CD4-positive, alpha-beta T cell treated with Interleukin-4 for 1 hour (primary cell): ENCODE measurements at places on chromosomes 11 and 22.

DNA sequence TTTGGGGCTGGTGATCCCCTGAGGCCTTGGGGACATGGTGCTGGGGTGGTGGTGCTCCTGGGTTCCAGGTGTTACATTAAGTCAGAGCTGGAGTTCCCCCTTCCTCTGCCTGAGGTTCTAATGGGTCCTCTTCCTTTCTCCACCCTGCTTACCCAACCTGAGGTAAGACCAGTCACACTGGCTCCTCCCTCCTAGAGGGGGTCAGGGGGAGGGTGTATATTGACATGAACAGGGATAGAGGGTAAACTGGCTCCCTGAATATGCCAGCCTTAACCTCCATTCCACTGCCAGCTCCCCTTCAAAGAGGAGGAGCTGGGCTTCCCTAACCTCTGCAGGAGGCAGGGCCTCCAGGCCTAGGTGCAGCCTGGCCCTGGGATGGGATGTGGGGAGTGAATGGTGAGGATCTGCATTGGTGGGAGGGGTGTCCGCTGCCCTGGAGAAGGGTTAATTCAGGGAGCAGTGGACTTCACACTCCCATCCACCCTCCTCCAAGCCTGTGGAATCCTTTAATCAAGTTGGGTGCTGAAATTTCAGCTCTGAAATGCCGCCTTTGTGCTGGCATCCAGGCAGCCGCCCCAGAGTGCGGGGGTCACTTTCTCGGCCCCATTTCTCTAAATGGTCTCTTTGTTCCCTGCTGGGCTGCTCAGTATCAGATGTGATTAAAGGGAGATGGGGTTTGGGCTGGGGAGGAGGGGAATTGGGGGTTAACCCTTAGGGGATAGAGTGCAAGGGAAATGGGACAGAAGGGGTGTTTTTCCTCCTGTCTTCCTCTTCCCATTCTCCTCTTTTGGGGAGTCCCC, 15.2 kb downstream of the POLR2F start:
- no peak for DNase-seq

GRCh38 chr11:36500315-36500721, 9.8 kb downstream of the TRAF6 start:
- no peak for DNase-seq

DNA sequence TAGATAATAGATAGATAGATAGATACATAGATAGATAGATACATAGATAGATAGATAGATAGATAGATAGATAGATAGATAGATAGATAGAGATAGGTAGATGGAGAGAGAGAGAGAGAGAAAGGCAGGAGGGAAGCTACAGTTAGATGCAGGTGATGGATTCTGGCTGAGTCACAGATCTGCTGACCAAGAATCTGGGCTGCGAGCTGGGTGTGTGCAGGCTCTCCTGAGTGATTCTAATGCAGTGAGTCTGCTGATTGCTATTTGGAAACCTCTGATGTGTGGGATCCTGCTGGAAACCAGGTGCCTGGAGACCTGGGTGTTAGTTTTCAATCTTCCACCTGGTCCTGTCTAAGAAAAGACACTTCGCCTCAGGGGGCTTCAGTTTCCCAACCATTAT, 1441.8 kb downstream of the TBC1D22A start:
- no peak for DNase-seq

DNA sequence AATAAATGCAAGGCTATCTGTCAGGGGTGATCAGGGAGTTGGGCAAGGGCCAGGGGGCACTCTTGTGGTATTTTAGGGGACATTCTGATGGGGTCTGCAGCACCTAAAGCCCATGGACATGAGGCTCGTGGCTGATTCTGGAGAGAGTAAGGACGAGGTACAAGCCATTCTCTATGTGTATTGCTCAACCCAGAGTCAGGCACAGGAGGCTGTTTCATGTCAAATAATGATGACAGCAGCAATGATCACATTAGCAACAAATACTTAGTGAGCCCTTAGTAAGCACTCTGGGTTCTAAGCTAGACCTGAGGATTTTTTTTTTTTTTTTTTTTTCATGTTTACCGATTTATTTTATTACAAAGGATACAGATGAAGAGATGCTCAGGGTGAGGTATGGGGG, 83.5 kb upstream of the THY1 start:
- no peak for DNase-seq

DNA sequence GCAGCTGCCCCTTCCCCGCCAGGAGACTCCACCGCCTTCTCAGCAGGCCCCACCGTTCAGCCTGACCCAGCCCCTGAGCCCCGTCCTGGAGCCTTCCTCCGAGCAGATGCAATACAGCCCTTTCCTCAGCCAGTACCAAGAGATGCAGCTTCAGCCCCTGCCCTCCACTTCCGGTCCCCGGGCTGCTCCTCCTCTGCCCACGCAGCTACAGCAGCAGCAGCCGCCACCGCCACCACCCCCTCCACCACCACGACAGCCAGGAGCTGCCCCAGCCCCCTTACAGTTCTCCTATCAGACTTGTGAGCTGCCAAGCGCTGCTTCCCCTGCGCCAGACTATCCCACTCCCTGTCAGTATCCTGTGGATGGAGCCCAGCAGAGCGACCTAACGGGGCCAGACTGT, 42.6 kb downstream of the PPP2R1B start:
- no peak for DNase-seq

DNA sequence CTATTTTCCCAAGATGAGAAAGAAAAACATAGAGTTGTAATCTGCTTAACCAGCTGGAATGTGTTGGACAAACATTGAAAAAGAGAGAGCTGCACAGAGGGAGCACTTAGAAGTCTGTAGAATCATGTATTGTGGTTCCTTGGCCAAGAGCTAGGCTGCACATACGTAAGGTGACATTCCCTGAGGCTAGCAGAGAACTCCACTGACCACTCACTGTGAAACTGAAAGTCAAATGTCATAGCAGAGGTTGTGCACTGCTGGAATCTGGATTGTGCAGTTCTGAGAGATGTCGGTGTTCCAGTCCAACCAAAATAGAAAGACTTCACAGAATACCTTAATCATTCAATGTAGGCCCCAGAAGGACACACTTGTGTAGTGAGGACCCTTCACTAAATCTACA, 772.8 kb upstream of the RAG2 start:
- no peak for DNase-seq

- DNase-seq: no peak
Measured at GRCh38 chr11:19675397-19675796, 37.2 kb upstream of the NAV2 start.

- no peak for DNase-seq
Measured at GRCh38 chr11:12841946-12842630, 167.0 kb upstream of the RASSF10 start.

GRCh38 chr11:84963240-84963639, 663.9 kb downstream of the DLG2 start:
- no peak for DNase-seq

DNA sequence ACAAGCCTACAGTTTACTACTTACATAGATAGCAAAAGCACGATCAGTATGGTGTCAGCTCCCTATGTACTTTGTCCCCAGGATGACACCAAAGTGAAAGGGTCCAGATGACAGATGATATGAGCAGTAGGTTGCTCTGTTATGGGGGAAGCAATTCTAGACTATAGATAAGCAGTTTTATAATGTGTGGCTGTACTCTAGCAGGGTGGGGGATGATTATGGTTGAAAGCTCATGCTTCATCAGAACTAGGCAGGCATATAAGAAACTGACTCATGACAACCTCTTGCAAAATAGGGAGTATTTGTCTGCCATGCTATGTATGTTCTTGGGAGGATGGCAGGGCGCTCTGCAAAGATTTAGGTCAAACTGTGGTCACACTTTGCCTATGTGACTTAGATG, 158.2 kb upstream of the ZBED5 start:
- no peak for DNase-seq

DNA sequence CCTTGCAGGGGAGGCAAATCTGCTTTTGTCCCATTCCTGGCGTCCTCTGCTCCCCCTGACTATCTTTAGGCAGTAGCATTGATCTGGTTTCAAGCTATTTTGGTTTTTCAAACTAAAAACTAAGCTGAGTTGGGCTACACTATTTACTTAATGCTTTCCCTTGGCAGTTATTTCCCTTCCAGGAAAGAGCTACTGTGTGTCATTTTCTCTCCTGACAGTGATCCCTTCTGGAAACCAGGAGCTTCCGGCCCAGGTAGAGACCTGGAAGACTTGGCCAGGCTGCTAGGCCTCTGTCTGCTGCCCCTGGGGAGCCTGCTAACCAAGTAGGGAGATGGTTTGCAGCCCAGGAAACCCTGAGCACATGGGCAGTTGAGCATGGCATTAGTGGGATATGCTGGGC, 35.0 kb downstream of the NAV2 start:
- no peak for DNase-seq

DNA sequence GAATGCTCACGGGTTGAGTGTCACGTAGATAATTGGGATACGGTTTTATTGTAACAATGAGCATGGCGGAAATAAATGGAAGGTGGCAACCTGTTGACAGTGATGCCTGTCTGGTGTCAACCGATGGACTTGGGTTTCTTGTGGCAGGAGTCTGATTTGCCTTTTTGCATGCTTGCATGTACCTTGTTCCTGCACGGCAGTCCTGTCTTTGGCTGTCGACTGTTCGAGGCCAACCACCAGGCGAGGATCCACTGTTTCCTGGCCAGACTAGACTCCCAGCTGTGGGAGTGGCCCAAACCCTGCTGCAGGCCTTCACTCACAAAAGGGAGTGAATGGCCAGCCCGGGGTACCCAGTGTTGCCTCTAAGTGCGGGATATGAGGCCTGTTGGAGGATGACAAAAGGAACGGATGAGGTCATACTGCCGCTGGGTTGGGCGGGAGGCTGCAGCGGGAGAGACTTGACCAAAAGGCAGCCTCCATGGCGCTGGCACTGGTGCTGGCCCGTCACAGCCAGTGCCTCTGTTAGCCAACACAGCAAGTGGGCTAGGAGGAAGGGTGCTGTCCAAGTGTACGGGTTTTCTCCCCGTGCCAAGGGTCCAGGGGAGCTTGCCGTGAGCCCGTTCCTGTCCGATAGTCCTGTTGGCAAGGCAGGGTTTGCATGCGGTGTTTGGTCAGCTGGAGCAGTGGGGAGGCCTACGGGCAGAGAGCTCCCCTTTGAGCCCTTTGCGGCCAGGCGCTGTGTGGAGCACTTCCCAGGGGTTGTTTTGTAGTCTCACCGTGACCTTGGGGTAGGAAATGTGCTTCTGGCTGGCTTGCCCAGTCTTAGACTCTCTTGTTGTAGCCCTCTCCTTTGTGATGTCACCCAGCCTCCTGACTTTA, 974 bp downstream of the DGCR8 start:
- no peak for DNase-seq

- DNase-seq: no peak
Measured at GRCh38 chr22:30640839-30641430, 5.4 kb downstream of the SLC35E4 start.

- no peak for DNase-seq
Measured at GRCh38 chr11:34634694-34635062, 13.8 kb downstream of the EHF start.
